CD4-positive, CD25-positive, alpha-beta regulatory T cell (primary cell): ENCODE measurements at places on chromosomes 5 and 9. TPM values are rescaled to one million over a fixed set of nuclear protein-coding genes. Genes with fewer than 3 reads are reported as not detected.
A peak's percentile ranks its signal among the peaks of the same experiment; 100 is the strongest.

The TMEM215 gene
- not detected for total RNA-seq

The PRUNE2 gene
- not detected for total RNA-seq

The SHC3 gene
- not detected for total RNA-seq

GRCh38 chr9:31078175-31078574, 1306.3 kb upstream of the ACO1 start:
- DNase-seq, result no peak
- no peaks in the 10 kb centered on the region for H3K36me3 ChIP-seq
- H3K4me3 ChIP-seq, result no peak overlapping the region
- no peaks in the 10 kb centered on the region for H3K4me1 ChIP-seq
- H3K27me3 ChIP-seq, result no peaks in the 10 kb centered on the region
- H3K27ac ChIP-seq, result no peak overlapping the region

GRCh38 chr9:2015581-2016407, 647 bp downstream of the SMARCA2 start:
- H3K27me3 ChIP-seq, result no peaks in the 10 kb centered on the region
- peak overlapping the region; percentile 86 for H3K4me3 ChIP-seq
- peak; percentile 40 for DNase-seq
- peaks cover 33% of the 10 kb centered on the region for H3K4me1 ChIP-seq
- H3K36me3 ChIP-seq, result no peaks in the 10 kb centered on the region

The ARID3C gene
- not detected for total RNA-seq

DNA sequence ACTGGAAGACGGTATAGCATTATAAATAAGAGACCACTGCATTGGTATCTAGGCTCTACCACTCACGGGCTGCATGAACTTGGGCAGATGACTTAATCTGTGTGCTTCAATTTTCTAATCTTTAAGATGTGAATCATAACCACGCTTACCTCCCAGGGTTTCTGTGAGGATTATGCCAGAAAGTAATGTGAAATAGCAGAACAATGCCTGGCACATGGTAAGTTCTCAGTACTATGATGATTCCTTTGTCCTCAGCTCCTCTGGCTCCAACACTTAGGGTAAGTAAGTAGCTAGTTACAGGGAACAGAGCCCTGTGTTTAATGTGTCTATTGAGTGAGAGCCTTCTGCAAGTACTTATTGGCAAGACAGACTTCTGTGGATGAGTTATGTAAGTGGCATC, 31.1 kb downstream of the POU4F3 start:
- no peaks in the 10 kb centered on the region for H3K4me1 ChIP-seq
- no peak overlapping the region for H3K27ac ChIP-seq
- H3K27me3 ChIP-seq, result peaks cover 4% of the 10 kb centered on the region
- no peaks in the 10 kb centered on the region for H3K36me3 ChIP-seq

DNA sequence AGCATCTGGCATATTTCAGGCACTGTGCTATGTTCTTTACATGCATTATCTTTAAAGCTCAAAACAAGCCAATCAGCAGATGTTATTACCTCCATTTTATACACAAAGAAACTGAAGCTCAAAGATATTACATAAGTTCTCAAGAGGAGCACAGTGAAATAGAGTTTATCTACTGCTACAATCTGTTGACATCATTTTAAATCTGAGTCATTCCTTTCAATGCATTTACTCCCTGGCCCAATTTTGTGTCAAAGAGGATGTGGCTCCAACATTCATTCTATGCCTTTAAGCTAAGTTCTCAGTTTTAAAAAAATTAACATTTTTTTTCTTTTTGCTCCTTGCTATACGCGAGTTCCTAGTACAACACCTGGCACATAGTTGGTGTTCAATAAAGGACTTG, 486.3 kb upstream of the ZNF462 start:
- no peaks in the 10 kb centered on the region for H3K27me3 ChIP-seq
- H3K36me3 ChIP-seq, result no peaks in the 10 kb centered on the region
- no peak overlapping the region for H3K4me3 ChIP-seq
- no peaks in the 10 kb centered on the region for H3K4me1 ChIP-seq

- H3K4me3 ChIP-seq, result no peak overlapping the region
- H3K4me1 ChIP-seq, result no peaks in the 10 kb centered on the region
- no peaks in the 10 kb centered on the region for H3K36me3 ChIP-seq
- H3K27me3 ChIP-seq, result peaks cover 6% of the 10 kb centered on the region
- no peak for DNase-seq
- no peak overlapping the region for H3K27ac ChIP-seq
Measured at GRCh38 chr5:37823433-37824152, 16.2 kb downstream of the GDNF start.

GRCh38 chr5:93407454-93407853, 173.6 kb downstream of the NR2F1-AS1 start:
- DNase-seq, result no peak
- no peaks in the 10 kb centered on the region for H3K27me3 ChIP-seq
- no peak overlapping the region for H3K4me3 ChIP-seq
- H3K36me3 ChIP-seq, result no peaks in the 10 kb centered on the region

GRCh38 chr9:32293091-32293490, 91.4 kb upstream of the ACO1 start:
- H3K4me3 ChIP-seq, result no peak overlapping the region
- no peak overlapping the region for H3K27ac ChIP-seq
- no peak for DNase-seq
- no peaks in the 10 kb centered on the region for H3K36me3 ChIP-seq
- H3K4me1 ChIP-seq, result no peaks in the 10 kb centered on the region
- H3K27me3 ChIP-seq, result peaks cover 2% of the 10 kb centered on the region

DNA sequence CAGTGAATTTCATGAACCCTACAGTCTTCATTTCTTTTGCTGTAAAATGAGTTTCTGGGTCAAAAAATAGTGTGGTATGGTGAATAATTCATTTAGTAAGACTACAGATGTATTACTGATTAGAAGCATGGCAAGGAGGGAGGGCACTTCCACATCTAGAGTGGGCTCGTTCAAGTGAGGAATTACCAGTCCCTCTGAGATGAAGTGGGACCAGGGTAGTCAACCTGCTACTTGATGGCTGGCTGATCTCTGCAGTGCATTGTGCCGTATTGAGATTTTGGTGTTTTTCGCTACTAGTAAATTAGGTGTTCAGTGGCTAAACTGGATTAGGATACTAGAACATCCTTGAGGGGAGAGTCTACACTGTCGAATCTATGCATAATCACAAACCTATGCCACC, 10.8 kb downstream of the CDC37L1 start:
- DNase-seq, result no peak
- H3K4me3 ChIP-seq, result no peak overlapping the region
- H3K36me3 ChIP-seq, result peaks cover 69% of the 10 kb centered on the region
- no peak overlapping the region for H3K27ac ChIP-seq

DNA sequence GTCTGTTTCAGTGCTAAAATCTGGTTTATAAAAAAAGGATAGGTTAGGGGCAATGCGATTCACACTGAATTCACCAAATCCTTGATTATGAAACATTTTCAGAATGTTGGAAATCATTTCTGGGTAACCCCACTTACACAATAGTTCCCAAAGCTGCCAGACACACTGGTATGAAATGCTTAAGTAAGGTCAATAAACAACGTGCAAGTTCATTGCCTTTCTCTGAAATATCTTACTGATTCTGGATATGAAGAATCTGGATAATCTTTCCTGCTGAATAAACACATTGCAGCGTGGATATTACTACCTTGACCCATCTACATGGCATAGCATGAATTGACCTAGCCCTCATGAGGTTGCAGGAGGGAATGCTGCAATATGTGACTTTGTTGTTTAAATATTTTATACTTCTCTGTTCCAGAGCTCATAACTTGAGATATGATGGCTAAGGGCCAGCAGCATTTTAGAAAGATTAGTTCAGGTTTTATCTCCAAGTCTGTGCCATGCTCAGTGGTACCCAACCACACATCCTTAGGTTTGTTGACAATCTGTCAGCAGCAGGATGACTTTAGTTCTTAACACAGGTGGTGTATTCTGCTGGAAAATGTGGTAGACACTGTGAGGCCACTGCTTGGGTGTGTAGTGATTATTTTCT, 121.0 kb downstream of the NREP start:
- DNase-seq, result no peak
- H3K4me3 ChIP-seq, result no peak overlapping the region
- no peak overlapping the region for H3K27ac ChIP-seq
- H3K36me3 ChIP-seq, result no peaks in the 10 kb centered on the region

The PCDHGA11 gene
- total RNA-seq, result not detected

The CTNND2 gene
- not detected for total RNA-seq

GRCh38 chr9:5195463-5195862, 10.0 kb upstream of the INSL6 start:
- DNase-seq, result no peak
- H3K4me1 ChIP-seq, result no peaks in the 10 kb centered on the region
- no peaks in the 10 kb centered on the region for H3K36me3 ChIP-seq
- H3K4me3 ChIP-seq, result no peak overlapping the region

DNA sequence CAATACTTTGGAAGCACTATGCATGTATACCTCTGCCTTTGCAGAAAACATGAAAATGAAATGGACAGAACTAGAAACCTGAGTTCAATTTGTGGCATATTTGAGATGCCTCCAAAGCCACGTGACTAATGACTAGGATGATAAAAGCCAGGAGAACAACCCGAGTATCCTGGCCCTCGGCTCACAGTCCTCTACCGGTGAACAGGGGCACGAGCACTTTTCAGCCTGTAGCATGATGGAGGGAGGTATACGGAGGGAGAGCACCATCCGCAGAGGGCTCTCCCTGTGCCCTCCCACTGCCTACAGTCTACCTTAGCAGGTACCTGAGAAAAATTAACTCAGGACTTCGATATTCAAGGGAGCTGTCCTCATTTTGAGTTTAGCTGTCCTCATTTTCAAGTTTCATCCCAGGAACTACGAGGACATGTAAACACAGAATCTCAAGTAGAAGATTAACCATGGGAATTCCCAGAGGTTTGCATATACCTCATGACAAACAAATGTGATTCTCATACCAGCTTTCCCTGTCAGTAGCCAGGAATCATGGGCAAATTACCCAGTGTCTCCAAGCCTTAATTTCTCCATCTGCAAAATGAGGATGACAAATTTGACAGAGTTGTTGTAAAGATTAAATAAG, 249.3 kb downstream of the DNAH5 start:
- no peak overlapping the region for H3K4me3 ChIP-seq
- no peak overlapping the region for H3K27ac ChIP-seq
- no peaks in the 10 kb centered on the region for H3K36me3 ChIP-seq
- no peak for DNase-seq
- H3K27me3 ChIP-seq, result no peaks in the 10 kb centered on the region
- no peaks in the 10 kb centered on the region for H3K4me1 ChIP-seq

GRCh38 chr5:166430491-166431319, 1860.7 kb upstream of the WWC1 start:
- H3K27ac ChIP-seq, result no peak overlapping the region
- no peaks in the 10 kb centered on the region for H3K36me3 ChIP-seq
- no peaks in the 10 kb centered on the region for H3K27me3 ChIP-seq

GRCh38 chr5:72042097-72042496, 65.2 kb upstream of the MAP1B start:
- H3K4me1 ChIP-seq, result no peaks in the 10 kb centered on the region
- peaks cover 4% of the 10 kb centered on the region for H3K27me3 ChIP-seq
- no peaks in the 10 kb centered on the region for H3K36me3 ChIP-seq
- H3K4me3 ChIP-seq, result no peak overlapping the region
- no peak overlapping the region for H3K27ac ChIP-seq

DNA sequence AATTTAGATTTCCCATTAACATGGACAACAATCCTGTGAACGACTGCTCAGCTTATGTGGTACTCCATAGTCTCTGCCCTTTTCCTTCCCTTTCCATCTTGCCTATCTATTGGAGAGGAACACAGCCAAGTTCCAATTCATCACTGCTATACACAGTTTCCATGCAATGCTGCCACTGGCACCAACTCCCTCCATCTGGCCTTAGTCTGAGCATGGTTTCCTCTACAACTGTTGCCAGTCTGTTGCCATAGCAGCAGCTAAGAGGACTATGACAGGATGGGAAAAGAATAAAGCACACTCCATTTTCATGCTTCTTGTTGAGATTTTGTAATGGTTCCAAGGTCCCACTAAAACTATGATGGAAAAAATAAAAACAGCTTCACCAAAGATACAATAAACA, 189.0 kb downstream of the HCN1 start:
- no peak overlapping the region for H3K4me3 ChIP-seq
- H3K27me3 ChIP-seq, result no peaks in the 10 kb centered on the region
- H3K36me3 ChIP-seq, result no peaks in the 10 kb centered on the region
- no peaks in the 10 kb centered on the region for H3K4me1 ChIP-seq

The NR5A1 gene
- total RNA-seq, result not detected

- no peaks in the 10 kb centered on the region for H3K4me1 ChIP-seq
- no peak for DNase-seq
- no peak overlapping the region for H3K4me3 ChIP-seq
- no peak overlapping the region for H3K27ac ChIP-seq
Measured at GRCh38 chr5:85602843-85603242, 1014.9 kb upstream of the COX7C start.

The TMEM161B gene
- 30.1 TPM for total RNA-seq

The ZNF366 gene
- total RNA-seq, result not detected

GRCh38 chr5:26791021-26791420, 247.4 kb downstream of the CDH9 start:
- H3K4me3 ChIP-seq, result no peak overlapping the region
- no peak overlapping the region for H3K27ac ChIP-seq
- no peaks in the 10 kb centered on the region for H3K36me3 ChIP-seq
- H3K4me1 ChIP-seq, result no peaks in the 10 kb centered on the region
- H3K27me3 ChIP-seq, result no peaks in the 10 kb centered on the region

- no peaks in the 10 kb centered on the region for H3K27me3 ChIP-seq
- no peak for DNase-seq
- peaks cover 30% of the 10 kb centered on the region for H3K4me1 ChIP-seq
Measured at GRCh38 chr5:151094852-151095245, 14.0 kb upstream of the TNIP1 start.

DNA sequence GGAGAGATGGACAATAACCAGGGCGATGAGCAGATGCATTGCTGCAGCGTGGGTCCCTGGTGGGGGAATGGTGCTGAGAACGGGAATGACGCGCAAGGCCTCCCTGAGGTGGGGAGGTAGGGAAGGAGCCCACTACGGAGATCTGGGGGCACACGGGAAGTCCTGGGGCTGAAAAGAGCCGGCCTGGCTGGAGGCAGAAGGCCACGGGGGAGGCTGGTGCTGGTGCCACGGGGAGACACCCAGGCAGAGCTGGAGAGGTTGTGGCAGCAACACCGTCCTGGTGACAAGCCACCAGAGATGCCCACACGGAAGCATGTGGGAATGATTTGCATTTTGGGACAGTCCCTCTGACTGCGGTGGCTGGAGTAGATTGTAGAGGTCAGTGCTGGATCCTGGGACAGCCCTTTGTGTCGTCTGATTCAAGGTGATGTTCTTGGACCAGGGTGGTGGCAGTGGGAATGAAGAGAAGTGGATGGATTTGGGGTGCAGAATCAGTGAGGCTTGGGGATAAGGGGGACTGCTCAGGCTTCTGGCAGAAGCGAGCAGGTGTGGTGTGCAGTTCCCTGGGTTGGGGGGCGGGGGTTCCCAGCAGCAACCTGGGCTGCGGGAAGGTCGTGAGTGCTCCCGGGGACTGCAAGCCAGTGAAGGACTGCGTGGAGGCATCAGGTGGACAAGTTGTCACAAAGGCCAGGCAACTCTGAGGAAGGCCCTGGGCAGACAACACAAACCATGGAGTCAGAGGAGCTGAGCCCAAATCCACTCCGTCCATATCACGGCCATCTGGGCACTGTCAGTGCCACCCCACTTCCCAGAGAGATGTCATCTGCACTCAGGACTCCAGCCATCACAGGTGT, 25.2 kb upstream of the CNOT6 start:
- no peak overlapping the region for H3K27ac ChIP-seq
- no peaks in the 10 kb centered on the region for H3K36me3 ChIP-seq
- no peaks in the 10 kb centered on the region for H3K4me1 ChIP-seq

- no peaks in the 10 kb centered on the region for H3K4me1 ChIP-seq
- no peak overlapping the region for H3K27ac ChIP-seq
- no peaks in the 10 kb centered on the region for H3K27me3 ChIP-seq
Measured at GRCh38 chr9:98488571-98489312, 220.0 kb downstream of the GABBR2 start.
